GM23248 (cell line): ENCODE measurements at places on chromosomes 2 and 18. TPM values are rescaled to one million over a fixed set of nuclear protein-coding genes. Genes with fewer than 3 reads are reported as not detected.

DNA sequence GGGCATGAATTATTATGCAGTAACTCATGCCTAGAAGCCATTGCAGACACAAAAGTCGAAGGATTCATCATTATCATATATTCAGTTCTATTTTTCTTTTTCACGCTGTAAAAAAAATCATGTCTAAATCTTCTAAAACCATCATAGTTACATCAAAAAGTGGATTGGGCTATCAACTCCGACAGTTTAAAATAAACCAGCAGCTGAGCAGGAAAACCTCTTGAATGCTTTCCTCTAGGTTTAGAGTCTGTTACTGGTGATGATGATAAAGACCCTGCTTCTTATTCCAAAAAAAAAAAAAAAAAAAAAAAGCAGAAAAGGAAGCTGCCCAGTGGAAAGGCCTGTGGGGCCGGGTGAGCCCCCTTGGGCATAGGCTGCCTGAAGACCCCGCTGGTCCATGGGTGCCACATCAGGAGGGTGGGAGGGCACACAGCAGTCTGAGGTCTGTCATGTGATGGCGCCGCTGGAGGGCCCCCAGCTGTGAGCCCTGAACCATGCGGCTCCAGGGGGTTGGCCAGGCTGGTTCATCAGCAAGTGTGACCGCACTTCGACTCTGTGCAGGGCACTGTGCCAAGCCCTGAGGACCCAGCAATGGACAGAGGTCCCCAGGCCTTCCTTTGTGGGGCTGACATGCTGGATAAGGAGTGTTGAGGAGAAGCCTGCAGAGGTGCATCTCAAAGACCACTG is 199.6 kb downstream of the EIPR1 start:
- H3K4me1 ChIP-seq, result no peaks in the 10 kb centered on the region
- DNase-seq, result no peak
- H3K4me3 ChIP-seq, result no peak overlapping the region
- H3K36me3 ChIP-seq, result no peaks in the 10 kb centered on the region
- H3K27me3 ChIP-seq, result no peaks in the 10 kb centered on the region
- H3K27ac ChIP-seq, result no peak overlapping the region

DNA sequence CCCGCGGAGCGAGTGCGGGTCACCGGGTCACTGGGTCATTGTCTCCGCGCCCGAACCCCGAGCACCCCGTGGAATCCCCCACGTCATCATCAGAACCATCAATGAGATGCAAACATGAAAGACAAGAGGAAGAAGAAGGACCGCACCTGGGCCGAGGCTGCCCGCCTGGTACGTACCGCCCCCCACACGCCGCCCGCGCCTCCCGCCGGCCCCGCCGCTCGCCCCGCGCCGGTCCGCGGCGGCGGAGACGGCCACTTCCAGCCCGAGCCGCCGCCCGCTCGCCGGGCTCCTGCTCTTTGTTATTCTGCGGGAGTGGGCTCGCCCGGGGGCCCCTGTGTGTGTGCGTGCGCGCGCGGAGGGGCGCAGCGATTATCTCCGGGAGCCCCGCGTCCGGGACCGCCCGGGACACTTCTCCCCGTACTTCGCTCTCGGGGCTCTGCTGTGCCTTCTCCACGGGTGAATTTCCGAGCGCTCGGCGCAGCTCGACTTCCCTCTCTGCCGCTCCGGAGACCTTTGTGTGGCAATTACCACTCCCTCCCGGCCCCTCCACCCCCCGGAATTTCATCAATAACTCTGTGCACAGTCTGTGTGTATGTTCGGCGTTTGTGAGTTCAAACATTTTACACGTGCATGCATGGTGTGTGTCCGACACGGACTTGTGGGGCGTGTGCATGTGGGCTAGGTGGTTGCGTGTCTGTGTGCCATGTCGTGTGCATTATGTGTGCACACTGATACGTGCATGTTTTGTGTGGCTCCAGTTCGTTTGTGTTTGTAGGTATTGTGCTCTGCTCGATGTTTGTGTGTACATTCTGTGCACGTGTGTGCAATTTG is 714 bp downstream of the ASXL3 start:
- H3K4me3 ChIP-seq, result peak overlapping the region; percentile 34
- no peak overlapping the region for H3K27ac ChIP-seq
- H3K36me3 ChIP-seq, result no peaks in the 10 kb centered on the region
- DNase-seq, result peak; percentile 27

DUSP19 gene
- total RNA-seq, result 2.3 and 5.3 TPM in 2 replicates

DNA sequence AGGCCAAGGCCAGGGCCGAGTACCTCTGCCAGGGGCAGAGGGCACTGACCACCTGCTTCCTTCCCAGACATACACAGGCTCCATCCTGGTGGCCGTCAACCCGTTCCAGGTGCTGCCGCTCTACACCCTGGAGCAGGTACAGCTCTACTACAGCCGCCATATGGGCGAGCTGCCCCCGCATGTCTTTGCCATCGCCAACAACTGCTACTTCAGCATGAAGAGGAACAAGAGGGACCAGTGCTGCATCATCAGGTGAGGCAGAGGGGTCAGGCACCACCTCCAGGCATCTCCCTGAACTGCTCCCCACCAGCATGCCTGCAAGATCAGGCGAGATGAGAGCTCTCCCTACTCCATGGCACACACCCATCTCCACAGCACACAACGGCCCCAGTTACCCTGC is 31.1 kb downstream of the MYO7B start:
- peaks cover 34% of the 10 kb centered on the region for H3K4me1 ChIP-seq
- no peaks in the 10 kb centered on the region for H3K36me3 ChIP-seq
- no peak for DNase-seq
- H3K4me3 ChIP-seq, result no peak overlapping the region
- no peak overlapping the region for H3K27ac ChIP-seq

PSD4 gene
- 2.8 and 6.1 TPM in 2 replicates for total RNA-seq

DNA sequence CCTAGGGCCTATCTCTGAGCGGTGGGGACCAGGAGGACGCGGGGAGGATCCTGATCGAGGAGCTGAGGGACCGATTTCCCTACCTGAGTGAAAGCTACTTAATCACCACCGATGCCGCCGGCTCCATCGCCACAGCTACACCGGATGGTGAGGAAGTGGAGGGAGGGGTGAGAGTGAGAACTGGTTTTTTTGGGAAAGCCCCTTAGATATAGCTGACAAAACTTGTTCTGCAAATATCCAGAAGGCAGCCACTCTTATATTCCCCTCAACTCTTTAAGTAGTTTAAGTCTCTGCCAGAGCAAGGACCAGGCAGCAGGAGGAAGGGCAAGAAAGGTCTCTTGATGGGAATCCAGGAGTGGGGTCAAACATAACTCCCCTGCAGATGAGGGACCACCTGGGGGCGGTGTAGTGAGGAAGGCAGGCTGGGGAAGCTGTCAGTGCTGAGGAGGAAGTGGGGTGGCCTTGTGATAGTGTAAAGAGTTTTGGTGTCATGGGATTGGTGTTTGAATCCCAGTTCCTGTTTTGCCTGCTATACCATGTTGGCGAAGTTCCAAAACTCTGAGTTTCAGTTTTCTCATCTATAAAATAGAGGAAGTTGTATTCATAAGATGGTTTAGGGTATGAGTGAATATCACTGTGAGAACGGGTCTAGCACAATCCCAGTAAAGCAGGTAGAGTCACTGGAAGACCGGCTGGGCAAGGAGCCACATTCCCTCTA is 3.4 kb downstream of the NAGK start:
- peaks cover 21% of the 10 kb centered on the region; the same call in 1 of the 2 replicates for H3K36me3 ChIP-seq
- no peaks in the 10 kb centered on the region for H3K27me3 ChIP-seq
- no peak overlapping the region for H3K27ac ChIP-seq
- no peak for DNase-seq
- H3K4me1 ChIP-seq, result peaks cover 25% of the 10 kb centered on the region

- H3K4me1 ChIP-seq, result peaks cover 11% of the 10 kb centered on the region
- no peak overlapping the region for H3K27ac ChIP-seq
- no peaks in the 10 kb centered on the region for H3K36me3 ChIP-seq
- no peaks in the 10 kb centered on the region for H3K27me3 ChIP-seq
Observed at GRCh38 chr2:3527886-3528785, 8.8 kb upstream of the ADI1 start.

DNA sequence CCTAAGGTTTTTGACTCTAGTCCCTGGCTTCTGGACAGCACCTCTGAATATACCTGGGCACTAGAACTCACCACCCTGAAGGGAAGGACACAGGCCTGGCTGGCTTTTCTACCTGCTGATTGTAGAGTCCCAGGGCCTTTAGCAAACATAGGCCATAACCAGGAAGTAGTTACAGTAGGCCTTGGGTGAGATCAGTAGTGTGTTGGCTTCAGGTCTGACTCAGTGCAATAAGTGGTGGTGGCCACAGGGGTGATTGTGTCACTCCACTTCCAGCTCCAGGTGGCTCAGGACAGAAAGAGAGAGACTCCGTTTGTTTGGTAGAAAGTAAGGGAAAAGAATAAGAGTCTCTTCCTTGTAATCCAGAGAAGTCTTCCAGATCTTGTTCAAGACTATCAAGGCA is 101.7 kb upstream of the LGALSL start:
- H3K4me3 ChIP-seq, result no peak overlapping the region
- peaks cover 8% of the 10 kb centered on the region for H3K27me3 ChIP-seq
- H3K36me3 ChIP-seq, result no peaks in the 10 kb centered on the region
- H3K27ac ChIP-seq, result no peak overlapping the region

GRCh38 chr2:18473241-18474181 is 86.9 kb downstream of the RDH14 start:
- H3K27ac ChIP-seq, result peak overlapping the region; percentile 75
- peak; percentile 98 for DNase-seq
- H3K4me3 ChIP-seq, result no peak overlapping the region
- no peaks in the 10 kb centered on the region; the same call in 1 of the 2 replicates for H3K27me3 ChIP-seq
- H3K36me3 ChIP-seq, result no peaks in the 10 kb centered on the region
- H3K4me1 ChIP-seq, result peaks cover 34% of the 10 kb centered on the region

DNA sequence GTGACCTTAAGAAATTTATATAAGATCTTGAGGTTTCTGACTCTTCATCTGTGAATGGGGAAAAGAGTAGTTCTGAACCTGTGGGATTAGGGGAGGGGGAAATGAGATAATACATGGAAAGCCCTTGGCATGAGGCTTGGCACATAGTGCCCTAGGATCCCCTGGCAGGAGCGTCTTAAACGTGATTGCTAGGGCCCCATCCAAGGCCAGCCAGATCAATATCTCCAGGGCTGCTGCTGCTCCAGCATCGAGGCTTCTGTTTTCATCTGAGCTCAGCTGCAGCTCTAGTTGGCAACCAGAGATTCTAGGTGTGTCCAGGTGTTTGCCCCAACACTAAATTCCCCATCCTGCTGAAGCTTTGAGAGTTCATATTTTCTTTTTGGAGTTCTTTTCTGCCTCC is 71.0 kb downstream of the IL1R2 start:
- no peaks in the 10 kb centered on the region for H3K36me3 ChIP-seq
- peaks cover 59% of the 10 kb centered on the region for H3K4me1 ChIP-seq
- no peak overlapping the region; the same call in 1 of the 2 replicates for H3K4me3 ChIP-seq
- peak overlapping the region; percentile 100 for H3K27ac ChIP-seq
- H3K27me3 ChIP-seq, result no peaks in the 10 kb centered on the region

- H3K4me1 ChIP-seq, result no peaks in the 10 kb centered on the region
- no peaks in the 10 kb centered on the region; the same call in 1 of the 2 replicates for H3K27me3 ChIP-seq
Observed at GRCh38 chr2:232437195-232437571, 18.8 kb upstream of the ALPI start.

DNA sequence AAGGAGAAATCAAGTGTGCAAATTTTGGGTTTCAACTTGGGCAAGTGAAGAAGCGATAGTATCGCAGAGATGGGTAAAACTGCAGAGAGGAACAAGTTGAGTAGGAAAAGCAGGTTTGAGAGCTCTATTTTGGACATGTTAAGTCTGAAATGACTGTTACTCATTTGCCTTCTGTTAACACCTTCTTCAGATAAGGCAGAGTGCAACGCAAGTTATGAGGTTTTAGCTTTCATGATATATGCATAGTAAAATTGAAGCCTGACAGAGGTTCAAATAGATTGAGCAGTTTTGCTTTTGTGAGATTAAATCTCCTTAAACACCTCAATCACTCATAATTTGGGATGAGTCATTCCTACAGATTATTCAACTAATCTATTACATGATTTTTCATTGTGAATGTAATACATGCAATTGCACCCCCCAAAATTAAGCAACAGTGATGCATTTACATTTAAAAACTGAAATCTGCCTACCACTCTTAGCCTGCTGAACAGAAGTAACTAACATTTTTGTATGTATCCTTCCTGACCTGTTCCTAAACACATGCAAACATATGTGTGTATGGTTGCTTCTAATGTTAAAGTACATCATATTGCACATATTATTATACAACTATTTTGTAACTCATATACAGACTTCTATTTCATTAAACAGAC is 575.4 kb downstream of the ARHGAP15 start:
- DNase-seq, result no peak
- H3K36me3 ChIP-seq, result no peaks in the 10 kb centered on the region
- H3K4me3 ChIP-seq, result no peak overlapping the region
- no peaks in the 10 kb centered on the region for H3K4me1 ChIP-seq
- no peak overlapping the region for H3K27ac ChIP-seq
- no peaks in the 10 kb centered on the region for H3K27me3 ChIP-seq
